Non-pigmented ciliary epithelial cell (primary cell): ENCODE measurements at places on chromosomes 2 and 18.

DNA sequence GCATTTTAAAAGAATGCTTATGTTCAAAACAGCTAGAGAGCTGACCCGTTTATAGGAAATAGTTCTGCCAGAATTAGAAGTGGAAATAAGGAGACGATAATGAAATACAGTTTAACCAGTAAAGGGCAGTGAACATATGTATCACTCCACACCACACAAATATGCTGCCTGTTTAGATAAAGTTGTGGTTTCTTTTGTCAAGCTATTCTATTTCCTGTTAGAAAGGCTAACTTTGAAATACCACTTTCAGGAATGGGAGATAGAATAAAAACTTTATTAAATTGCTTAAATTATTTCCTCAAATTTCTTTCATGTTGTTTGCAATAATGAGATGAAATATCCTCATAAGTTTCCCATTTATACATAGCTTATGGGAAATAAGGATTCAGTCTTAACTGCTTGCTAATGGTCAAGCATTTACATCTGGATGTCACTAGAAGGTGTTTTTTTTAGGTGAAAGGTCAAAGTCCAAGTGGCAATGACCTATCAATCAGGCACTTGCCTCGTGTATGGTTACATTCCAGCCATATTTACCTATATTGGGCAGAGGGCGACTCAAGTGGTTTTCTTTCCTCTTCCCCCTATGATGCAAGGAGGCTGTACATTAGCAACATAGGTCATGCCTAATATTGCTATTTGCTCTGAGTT, 148.9 kb downstream of the ZEB2 start:
- DNase-seq: no peak

DNA sequence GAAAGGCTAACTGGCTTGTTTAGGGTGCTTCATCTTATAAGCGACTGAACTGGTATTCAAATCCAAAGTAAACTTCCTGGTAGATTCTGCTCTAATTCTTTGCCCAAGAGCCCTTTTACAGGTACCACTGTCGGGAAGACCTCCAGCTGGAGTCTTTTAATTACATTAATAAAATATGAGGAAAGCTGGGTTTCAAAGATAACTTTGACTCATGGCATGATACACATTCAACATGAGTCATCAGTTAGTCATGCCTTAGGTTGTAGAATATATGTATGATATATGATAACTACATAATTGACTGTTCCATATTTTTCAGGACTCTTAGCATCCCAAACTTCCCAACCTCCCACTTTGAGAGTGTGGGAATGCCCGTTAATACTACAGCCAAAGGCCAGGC, 32.3 kb downstream of the ZCCHC2 start:
- peak; percentile 4 for DNase-seq

DNA sequence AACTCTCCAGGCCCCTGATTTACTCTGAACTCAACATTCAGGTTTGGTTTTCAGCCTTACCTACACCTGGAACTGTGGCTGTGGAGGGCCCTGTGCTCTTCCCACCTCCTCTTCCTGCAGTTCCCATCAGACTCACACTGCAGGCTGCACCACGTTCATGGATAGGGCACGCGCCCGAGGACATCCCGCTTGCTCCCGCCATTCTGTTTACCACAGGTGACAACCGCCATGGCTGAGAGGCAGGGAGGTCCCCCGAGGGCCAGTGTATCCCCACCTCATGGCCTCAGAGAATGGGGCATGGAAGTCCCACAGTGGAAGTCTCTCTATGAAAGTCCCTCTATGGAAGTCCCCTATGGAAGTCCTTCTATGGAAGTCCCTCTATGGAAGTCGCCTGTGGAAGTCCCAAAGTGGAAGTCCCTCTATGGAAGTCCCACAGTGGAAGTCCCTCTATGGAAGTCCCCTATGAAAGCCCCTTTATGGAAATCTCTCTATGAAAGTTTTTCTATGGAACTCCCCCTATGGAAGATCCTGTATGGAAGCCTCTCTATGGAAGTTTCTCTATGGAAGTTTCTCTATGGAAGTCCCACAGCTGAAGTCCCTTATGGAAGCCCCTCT, 358.4 kb upstream of the SALL3 start:
- no peak for DNase-seq

- DNase-seq: no peak
These were observed 138.0 kb upstream of the DNMT3A start for GRCh38 chr2:25479761-25480160.

GRCh38 chr18:31633392-31634330, 42.0 kb downstream of the TTR start:
- DNase-seq: no peak

DNA sequence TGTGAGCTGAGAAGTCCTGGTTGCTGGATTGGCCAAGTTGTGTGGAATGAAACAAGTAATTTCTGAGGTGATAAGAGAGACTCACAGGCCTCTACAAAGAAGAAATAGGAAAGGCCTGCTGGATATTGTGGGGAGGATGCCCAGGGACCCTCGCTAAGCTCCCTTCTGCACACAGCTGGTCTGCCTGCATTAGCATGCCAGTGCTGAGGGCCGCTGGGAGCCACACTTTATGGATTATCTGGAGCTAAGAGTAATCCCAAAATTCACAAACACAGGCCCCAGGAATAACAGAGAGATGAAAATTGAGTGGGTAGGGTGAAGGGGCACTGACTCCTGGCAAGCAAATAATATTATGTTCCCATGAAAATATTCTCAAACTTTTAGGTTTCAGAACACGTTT, 114.9 kb upstream of the SIX3 start:
- DNase-seq: no peak

DNA sequence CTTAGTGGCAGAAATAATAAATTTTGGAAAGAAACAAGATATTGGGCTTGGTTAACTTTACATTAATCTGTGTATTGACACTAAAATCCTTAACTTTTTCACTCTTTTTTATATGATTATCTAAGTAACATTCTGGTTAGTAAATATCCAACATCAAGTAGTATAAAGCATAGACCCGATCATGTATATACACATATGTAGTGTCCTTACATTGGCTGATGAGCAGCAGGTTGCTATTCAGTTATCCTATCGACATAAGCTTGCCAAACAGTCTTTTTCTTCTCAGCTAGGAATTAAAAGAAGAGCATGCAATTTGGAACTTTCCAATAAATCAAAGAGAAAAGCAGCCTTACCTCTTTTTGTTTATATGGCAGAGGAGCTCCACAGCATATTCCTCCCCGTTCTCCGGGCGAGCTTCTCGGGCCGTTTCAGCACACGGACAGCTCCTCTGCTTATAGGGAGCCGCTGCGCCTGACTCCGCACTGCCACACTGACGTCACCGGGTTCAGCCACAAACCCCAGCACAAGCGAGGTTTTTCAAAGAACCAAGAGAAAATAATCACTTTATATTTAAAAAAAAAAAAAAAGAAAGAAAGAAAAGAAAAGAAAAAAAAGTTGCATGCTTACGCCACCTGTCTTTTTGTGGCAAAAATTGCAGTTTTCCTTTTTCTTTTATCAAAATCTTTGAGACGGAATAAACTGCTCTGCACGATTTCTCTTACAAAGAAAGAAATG, at the start of gene SCG2:
Gene SCG2, minus strand, starts transcription at position 430 of the 735 bp plus-strand sequence. CDS start 3,079 bp downstream, outside the sequence.
- peak; percentile 83 for DNase-seq
